Esophagus mucosa (tissue), 1 donor: ENCODE measurements at places on chromosomes 7 and 10.

DNA sequence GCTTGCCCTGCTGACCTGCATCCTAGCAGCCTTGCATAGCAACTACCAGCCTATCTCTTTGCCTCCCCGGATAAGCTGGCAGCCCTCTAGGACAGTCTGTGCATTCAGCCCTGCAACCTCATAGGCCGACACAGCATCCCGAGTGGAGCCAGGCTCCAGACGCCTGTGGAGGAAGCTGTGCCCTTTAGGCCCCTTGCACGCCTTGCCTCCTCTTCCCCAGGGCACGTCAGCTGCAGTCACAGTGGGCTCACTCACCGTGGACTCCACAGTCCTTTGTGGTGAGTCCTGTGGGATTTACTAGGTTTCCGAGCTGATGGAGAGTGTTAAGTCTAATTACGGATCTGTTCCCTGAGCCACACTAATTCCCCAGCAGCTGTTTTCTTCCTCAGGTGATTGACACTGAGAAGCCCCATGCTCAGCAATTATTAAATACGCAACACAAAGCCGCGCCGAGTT lies 540.0 kb downstream of the TCERG1L start:
- no peak for ATAC-seq

- ATAC-seq: peak; percentile 9
Observed at GRCh38 chr10:122878799-122879338, 512 bp downstream of the FAM24B start.

GRCh38 chr7:88262562-88262961 lies 42.7 kb upstream of the SRI start:
- ATAC-seq: no peak

GRCh38 chr10:74753442-74754211 lies 72.8 kb upstream of the KAT6B start:
- no peak for ATAC-seq

- ATAC-seq: no peak
Observed at GRCh38 chr10:131846240-131847101, 54.3 kb upstream of the PPP2R2D start.

- ATAC-seq: no peak
Observed at GRCh38 chr10:98055841-98056516, 25.6 kb upstream of the CRTAC1 start.
